Fibroblast of lung (primary cell): ENCODE measurements at places on chromosomes 6 and 20. TPM values are rescaled to one million over a fixed set of nuclear protein-coding genes. Genes with fewer than 3 reads are reported as not detected.

Gene HTR1E
- total RNA-seq, result not detected in 2 replicates

Gene DACT2
- total RNA-seq, result not detected in 2 replicates

Gene POFUT1
- 23.4 and 32.4 TPM in 2 replicates for total RNA-seq

Gene EYS
- under 0.01 TPM in 1 of 2 replicates, not detected in the other for total RNA-seq

Gene CNKSR3
- 3.9 and 14.0 TPM in 2 replicates for total RNA-seq

Gene RBBP8NL
- total RNA-seq, result not detected in 2 replicates

Gene BMP2
- 10.6 and 15.9 TPM in 2 replicates for total RNA-seq

Gene SLC2A4RG
- total RNA-seq, result 18.2 and 30.6 TPM in 2 replicates

Gene KIF25
- total RNA-seq, result 0.26 and 0.33 TPM in 2 replicates

Gene SIRPD
- total RNA-seq, result not detected in 2 replicates

Gene ADGRF5
- total RNA-seq, result under 0.01 and 0.26 TPM in 2 replicates

Gene MYB
- total RNA-seq, result under 0.01 TPM in 1 of 2 replicates, not detected in the other

Gene NRSN1
- total RNA-seq, result not detected in 2 replicates
